ENCODE measurements at places on chromosomes 2 and 18. TPM values are rescaled to one million over a fixed set of nuclear protein-coding genes. Genes with fewer than 3 reads are reported as not detected.

Gene TPRKB
- total RNA-seq: 40.4 TPM

Gene GKN2
- not detected for total RNA-seq

Gene UNC80
- total RNA-seq: not detected

DNA sequence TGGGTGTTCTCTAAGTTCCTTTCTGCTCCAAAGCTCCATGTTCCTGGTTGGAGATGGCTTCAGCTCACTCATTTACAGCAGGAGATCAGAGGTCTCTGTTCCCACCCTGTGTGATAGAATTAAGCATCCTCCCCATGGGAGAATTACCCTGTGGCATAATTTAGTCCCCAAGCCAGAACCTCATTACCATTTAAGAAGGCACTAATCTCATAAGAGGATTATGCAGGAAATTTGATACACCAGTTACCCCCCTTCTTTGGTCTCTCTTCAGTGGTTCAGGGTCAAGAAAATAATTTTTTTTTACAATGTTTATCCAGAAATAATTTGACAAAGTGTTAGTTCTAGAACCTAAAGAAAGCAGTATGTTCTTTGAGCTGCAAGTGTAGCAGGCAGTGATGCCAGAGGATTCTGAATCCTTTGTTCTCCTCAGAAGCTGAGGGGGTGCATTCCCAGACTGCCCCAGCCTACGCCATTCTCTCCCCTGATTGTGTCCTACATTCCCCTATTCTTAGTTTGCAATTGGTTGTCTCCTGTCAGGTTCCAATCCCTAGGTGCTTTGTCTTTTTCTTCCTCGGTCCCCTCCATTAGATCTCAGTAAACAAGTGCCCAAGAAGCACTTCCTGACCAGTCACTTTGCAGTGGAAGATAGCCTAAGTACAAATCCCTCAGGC, 163.6 kb downstream of the PRKCE start:
- H3K36me3 ChIP-seq: no peaks in the 10 kb centered on the region
- no peak for DNase-seq
- H3K27ac ChIP-seq: no peak overlapping the region
- no peaks in the 10 kb centered on the region for H3K27me3 ChIP-seq
- H3K4me3 ChIP-seq: no peak overlapping the region

DNA sequence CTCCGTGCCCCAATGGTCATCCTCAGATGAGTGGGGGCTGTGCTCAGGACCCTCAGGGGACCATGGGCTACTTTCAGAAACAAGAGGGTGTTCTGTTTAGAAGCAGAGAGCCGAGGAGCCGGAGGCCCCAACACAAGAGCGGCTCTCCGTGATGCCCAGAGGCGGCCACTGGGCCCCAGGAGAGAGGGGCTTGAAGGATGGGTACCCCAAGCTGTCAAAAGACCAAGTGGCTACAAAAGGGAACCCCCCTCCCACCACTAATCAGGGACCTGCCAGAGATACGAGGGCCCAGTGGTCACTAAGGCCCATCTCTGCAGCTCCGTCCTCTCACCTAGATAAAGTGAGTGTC, 93.6 kb downstream of the HDAC4 start:
- H3K27me3 ChIP-seq: no peaks in the 10 kb centered on the region
- no peaks in the 10 kb centered on the region for H3K4me1 ChIP-seq
- no peak overlapping the region for H3K27ac ChIP-seq

DNA sequence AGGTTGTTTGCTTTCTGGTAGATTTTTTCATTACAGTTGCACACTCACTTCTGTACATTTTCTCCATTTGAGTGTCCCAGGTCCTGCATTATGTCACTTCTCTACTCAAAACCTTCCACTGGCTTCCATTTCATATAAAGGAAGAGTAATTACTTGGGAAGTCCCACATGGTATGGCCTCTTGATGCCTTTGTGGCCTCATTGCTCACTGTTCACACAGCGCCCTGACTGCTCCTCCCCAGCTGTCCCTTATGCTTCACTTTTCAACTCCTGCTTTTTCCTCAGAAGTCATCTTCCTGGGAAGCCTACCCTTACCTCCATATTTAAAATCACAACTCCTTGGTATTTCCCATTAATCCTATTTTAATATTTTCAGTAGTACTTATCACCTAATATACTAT, 24.7 kb downstream of the GULP1 start:
- H3K27ac ChIP-seq: no peak overlapping the region
- no peak overlapping the region for H3K4me3 ChIP-seq
- peaks cover 5% of the 10 kb centered on the region for H3K36me3 ChIP-seq
- no peaks in the 10 kb centered on the region for H3K4me1 ChIP-seq

GRCh38 chr2:236604575-236605344, 35.1 kb downstream of the ACKR3 start:
- peaks cover 18% of the 10 kb centered on the region for H3K4me1 ChIP-seq
- no peak for DNase-seq
- no peak overlapping the region for H3K4me3 ChIP-seq
- H3K36me3 ChIP-seq: peaks cover 5% of the 10 kb centered on the region

- no peak overlapping the region for H3K27ac ChIP-seq
- no peaks in the 10 kb centered on the region for H3K4me1 ChIP-seq
- H3K36me3 ChIP-seq: no peaks in the 10 kb centered on the region
- no peak overlapping the region for H3K4me3 ChIP-seq
- DNase-seq: no peak
- H3K27me3 ChIP-seq: no peaks in the 10 kb centered on the region
Observed at GRCh38 chr2:132652474-132652873, 17.5 kb downstream of the LYPD1 start.

GRCh38 chr2:36587101-36587500, 10.9 kb downstream of the FEZ2 start:
- H3K27me3 ChIP-seq: no peaks in the 10 kb centered on the region
- H3K27ac ChIP-seq: no peak overlapping the region
- H3K36me3 ChIP-seq: peaks cover 38% of the 10 kb centered on the region
- H3K4me3 ChIP-seq: no peak overlapping the region
- no peak for DNase-seq
